ENCODE measurements at places on chromosomes 1 and 21.
A peak's percentile ranks its signal among the peaks of the same experiment; 100 is the strongest.

DNA sequence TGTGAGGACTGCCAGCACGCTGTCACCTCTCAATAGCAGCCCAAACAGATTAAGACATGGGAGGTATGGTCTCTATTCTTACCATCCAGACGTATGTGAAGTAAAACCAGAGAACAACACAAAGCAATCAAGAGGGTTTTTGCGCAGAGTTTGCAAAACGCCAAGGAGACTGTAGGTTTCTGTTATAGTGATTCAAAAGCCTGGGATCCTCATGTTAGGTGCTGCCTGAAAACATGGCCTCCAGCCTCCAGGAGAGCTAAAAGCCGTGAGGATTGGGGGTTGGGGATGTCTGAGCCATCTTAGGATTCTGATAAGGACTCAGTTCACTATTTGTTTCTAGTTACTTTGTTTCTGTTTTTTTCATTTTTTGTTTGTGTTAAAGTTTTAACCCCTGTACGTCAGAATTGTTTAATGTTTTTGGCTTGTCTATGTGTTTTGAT lies 4.2 kb upstream of the CCT8 start:
- peaks cover 13% of the 10 kb centered on the region for H3K27me3 ChIP-seq
- DNase-seq: no peak
- H3K36me3 ChIP-seq: no peaks in the 10 kb centered on the region
- peak overlapping the region; percentile 87 for H3K4me3 ChIP-seq
- H3K27ac ChIP-seq: peak overlapping the region; percentile 89
- H3K4me1 ChIP-seq: peaks cover 77% of the 10 kb centered on the region

DNA sequence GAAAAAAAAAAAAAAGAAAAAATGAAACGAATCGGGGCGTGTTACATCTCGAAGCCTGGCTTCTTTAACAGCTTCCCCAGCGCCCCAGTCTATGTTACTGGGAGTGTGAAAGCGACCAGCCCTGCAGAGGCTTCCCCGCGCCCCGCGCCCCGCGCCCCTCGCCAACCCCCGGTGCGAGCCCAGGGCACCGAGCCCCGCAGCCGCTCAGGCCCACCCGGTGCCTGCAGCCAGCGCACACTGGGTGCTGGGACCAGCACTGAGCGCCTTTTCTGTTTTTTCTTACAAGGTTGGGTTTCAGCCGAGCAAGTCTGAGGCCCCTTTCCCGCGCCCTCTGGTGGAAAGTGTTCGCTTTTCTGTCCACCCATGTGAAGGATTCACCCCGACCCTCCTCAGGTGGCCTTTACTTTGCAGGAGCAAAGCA lies 42.1 kb upstream of the ZNF496 start:
- H3K27ac ChIP-seq: no peak overlapping the region
- H3K4me3 ChIP-seq: peak overlapping the region; percentile 76
- H3K4me1 ChIP-seq: peaks cover 4% of the 10 kb centered on the region
- peak; percentile 38 for DNase-seq
- H3K36me3 ChIP-seq: no peaks in the 10 kb centered on the region
- peaks cover 3% of the 10 kb centered on the region for H3K27me3 ChIP-seq

DNA sequence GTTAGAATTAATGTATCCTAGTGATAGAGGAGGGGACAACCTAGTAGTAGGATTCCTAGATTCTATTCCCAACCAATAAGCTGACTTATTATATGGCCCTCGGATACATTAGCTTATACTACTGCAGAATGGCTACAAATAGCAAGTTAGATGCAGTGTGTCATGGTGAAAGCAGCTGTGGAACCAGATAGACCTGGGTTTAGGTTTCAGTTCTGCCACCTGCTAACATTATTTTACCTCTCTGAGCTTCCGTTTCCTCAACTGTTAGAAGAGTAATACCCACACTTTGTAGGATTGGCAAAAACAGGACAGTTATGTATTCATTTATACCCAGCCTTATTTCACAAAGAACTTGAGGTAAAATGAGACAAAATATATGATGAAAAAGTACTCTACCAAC lies 21.6 kb upstream of the MAGOH start:
- no peak for DNase-seq
- no peaks in the 10 kb centered on the region for H3K27me3 ChIP-seq
- H3K4me3 ChIP-seq: no peak overlapping the region
- peaks cover 19% of the 10 kb centered on the region for H3K36me3 ChIP-seq
- no peak overlapping the region for H3K27ac ChIP-seq

GRCh38 chr1:41917076-41917475 lies 1.6 kb downstream of the HIVEP3 start:
- peak overlapping the region; percentile 97 for H3K27ac ChIP-seq
- H3K27me3 ChIP-seq: peaks cover 10% of the 10 kb centered on the region
- no peaks in the 10 kb centered on the region for H3K36me3 ChIP-seq

- H3K27me3 ChIP-seq: peaks cover 5% of the 10 kb centered on the region
- no peak overlapping the region for H3K4me3 ChIP-seq
- no peak overlapping the region for H3K27ac ChIP-seq
Observed at GRCh38 chr1:5465281-5465711, 526.9 kb downstream of the NPHP4 start.

Data from immature natural killer cell (primary cell).